ENCODE measurements at places on chromosomes 4 and X.

GRCh38 chr4:72006586-72006985 lies 25.2 kb upstream of the NPFFR2 start:
- no peak for DNase-seq

DNA sequence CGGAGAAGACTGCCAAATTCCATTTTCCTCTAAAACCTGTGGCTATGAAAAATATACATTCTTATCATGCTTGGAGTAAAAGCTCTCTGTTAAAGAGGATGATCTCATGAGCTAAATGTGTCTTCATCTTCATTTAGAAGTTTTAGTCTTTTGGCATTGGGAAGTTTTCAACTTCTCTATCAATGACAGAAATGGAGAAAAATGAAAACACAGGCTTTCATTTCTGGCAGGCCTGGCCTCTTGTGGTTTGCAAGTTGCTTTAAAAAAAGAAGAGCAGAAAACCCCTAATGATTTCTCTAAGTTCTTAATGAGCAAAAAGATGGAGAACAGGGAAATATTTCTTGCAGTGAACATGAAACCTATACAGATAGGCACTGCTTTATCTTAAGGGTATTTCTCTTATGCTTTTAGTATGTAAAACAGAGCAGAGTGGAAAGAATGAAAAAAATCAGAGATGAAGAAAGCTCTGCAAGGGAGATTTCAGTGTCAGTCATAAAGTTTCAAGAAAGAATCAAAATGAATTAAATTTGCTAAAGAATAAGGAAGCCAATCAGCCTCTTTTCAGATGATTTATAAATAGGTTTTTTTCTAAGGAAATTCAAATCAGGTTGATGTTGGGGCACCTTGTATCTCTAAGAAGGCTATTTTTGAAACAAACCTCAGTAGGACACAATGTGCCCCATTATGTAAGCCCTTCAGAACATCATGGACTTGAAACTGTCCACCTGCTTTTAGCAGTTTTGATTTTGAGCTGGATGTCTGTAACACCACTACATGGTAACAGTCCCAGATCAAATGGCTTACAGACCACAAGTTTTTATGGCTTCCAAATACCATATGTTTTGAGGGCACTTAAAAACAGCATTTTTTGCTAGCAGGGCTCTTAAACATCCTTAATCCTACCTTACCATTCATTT lies 225.0 kb downstream of the GRIA3 start:
- DNase-seq = no peak

GRCh38 chrX:5388087-5388486 lies 840.6 kb downstream of the NLGN4X start:
- no peak for DNase-seq

GRCh38 chr4:138898282-138898681 lies 117.3 kb upstream of the NOCT start:
- DNase-seq = no peak

DNA sequence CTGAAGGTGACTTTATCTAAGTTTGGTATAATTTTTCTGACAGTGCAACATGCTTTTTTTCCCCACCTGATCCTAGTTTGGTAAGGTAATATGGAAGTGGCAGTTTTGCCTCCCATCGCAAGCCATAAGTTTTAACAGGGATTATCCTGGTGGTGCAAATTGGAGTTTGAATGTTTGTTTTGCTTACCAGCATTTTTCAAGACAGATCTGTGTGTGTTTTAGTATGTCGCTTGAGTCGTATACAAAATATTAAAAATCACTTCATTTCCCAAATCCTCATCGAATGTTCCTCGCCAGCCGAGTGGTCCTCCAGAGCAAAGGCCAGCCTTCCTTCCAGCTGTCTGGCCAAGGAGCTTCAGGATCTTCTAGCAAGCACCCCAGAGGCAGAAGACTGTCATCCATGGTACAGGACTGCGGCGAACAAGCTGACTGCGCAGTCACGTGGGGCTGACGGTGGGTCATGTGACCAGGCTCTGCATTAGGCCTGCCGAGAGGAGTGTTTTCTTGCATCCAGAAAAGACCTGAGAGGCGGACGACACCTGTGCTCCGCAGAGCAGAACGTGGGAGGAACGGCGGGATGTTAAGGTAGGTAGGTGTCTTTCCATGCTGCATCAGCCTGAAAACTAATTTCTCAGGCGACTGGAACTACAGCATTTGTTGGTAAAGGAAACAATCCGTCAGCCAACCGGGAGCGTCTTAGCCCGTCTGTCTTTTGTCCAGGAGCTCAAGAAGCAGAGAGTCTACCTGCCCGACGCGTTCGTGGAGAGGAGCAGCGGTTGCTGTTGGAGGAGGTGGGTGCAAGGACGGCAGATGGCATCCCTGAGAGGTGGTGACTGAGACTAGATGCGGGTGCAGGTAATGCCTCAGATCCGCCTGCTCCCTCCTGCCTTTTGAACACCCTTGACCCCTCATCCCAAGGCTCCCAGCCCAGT lies at the start of gene GPRASP3:
Gene GPRASP3, plus strand, starts transcription at position 507 of the 932 bp plus-strand sequence. CDS start 28,253 bp downstream, outside the sequence.
- peak; percentile 82 for DNase-seq

GRCh38 chr4:147307896-147308674 lies 172.8 kb upstream of the EDNRA start:
- DNase-seq = no peak

GRCh38 chr4:137124278-137124932 lies 407.9 kb downstream of the PCDH18 start:
- DNase-seq = no peak

DNA sequence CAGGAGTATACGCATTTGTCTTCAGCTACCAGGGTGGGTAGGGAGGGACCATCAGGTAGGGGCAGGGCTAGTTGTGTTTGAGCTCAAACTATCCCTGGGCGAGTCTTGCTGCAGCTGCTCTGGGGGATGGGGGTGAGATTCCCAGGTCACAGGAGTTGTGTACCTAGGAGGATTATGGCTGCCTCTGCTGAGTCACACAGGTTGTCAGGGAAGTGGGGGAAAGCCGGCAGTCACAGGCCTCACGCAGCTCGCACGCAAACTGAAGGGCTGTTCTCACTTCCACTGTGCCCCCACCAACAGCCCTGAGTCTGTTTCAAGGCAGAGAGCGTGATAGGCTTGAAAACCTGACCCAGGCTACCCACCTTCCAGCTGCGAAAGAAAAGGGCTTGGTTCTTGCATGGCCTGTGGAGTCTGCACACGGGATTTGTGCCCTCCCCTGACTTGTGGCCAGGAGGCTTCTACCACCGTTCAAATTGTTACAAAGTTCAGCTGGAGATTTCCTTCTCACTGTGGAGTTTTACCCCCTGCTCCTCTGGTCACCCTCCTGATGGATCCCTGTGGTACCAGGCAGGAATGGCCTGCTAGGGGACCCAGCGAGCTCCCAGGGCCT lies 63.8 kb downstream of the ARFIP1 start:
- DNase-seq = no peak

DNA sequence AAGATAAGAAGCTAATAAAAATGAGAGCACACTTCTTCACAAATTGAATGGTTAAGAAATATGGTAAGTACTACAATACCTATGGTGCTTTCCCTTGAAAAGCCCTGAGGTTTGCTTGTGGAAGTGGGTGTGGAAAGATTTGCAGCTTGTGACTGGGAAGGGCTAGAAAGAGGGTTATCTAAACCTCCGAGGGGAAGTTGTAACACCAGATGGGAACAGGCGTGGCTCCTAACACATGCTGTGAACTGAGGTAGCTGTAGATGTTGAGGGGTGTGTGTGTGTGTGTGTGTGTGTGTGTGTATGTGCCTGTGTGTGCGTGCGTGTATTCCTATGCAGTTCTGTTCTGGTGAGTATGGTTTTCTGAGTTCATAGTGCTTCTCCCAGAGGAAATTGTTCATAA lies 21.5 kb downstream of the FRMPD4 start:
- DNase-seq = no peak

- no peak for DNase-seq
Measured at GRCh38 chr4:65738134-65738533, 67.8 kb upstream of the EPHA5 start.

GRCh38 chr4:5711479-5712184 lies 631 bp downstream of the EVC start:
- DNase-seq = no peak

- DNase-seq = no peak
Measured at GRCh38 chr4:128853741-128854140, 44.2 kb downstream of the JADE1 start.

DNA sequence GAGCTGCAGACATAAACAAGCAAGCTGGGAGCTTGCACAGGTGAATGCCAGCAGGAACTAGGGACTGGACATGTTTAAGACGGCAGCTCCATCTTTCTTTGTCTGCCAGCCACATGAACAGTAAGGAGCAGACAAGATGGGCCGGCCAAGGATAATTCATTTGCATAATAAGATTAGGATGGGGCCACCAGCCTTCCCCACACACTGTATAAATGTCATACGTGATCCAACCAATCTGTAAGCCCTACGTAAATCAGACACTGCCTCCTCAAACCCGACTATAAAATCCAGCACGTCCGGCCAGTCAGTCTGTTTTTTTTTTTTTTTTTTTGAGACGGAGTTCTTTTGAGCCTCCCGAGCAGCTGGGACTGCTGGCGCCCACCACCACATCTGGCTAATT lies 75.6 kb upstream of the BOD1L1 start:
- DNase-seq = no peak

DNA sequence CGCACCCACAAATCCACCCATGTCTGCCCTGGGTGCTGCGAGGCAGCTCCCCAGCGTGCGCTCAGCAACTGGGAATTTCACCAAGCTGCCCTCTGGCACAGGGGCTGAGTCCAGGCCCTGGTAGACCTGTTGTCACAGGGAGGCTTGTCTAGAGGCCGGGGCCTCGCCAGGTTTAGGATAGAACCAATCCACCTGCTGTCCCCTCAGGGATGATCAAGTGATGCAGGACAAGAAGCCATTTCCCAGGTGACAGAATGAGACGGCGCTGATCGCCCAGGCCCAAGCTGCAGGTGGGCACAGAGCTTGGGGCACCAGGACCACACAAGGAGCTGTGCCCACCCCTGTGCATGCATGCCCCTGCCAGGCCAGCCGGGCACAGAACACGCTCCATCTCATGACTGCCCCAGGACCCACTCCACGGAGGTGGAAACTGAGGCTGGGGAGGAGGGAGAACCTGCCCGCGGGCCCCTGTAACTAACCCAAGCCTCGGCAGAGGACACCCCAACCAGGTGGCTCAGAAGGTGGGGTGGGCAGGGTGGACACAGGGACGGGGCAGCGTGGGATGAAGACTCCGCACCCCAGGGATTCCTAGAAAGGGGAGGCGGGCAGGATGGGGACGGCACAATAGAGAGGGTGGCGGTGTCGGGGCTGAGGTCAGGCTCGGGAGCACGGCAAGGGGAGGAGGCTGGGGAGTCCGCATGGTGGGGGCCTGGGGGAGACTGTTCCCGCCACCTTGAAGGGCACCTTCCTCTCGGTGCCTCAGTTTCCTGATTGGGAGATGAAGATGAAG lies 78.0 kb downstream of the ZFYVE28 start:
- DNase-seq = peak; percentile 4

DNA sequence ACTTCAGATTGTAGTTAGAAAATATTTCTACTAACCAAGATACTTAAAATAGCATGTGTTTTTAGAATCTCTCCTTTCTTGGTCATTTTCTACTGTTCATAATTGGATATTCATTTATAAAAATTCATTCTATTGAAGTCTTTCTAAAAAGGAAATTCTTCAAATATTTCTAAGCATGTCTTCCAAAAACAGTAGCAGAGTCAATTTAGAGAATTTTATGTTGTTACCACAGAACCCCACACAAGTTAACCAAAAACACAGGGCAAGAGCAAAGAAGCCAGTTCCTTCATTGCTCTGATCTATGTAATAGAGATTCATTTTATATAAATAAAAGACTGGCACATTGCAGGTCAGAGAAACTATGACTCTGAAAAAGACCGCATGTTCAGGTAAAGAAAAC lies 345.1 kb upstream of the PITX2 start:
- DNase-seq = no peak

DNA sequence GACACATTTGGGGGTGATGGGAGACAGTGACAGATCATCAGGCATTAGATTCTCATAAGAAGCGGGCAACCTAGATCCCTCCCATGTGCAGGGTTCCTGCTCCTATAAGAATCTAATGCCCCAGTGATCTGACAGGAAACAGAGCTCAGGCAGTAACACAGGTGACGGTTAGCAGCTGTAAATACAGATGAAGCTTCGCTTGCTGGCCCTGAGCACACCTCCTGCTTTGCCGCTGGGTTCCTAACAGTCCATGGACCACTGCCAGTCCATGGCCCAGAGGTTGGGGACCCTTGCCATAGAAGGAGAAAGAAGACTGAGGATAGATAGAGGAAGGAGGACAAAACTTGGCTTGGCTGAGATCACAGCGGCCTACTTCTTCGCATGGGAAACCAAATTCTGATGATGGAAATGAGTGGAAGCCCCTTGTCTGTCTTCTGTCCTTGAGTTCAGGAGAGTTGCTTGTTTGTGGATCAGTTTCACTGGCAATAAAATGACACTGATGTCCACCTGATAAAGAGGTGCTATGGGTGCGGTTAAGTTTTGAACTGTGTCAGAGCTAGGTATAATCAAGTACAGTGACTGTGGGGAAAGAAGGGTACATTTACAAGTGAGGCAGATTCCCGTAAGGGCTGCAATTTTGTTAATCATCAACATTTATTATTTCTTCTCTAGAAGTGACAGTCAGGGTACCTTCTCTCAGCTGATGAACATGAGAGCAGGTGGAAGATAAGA lies 1.7 kb upstream of the TIFA start:
- DNase-seq = no peak

DNA sequence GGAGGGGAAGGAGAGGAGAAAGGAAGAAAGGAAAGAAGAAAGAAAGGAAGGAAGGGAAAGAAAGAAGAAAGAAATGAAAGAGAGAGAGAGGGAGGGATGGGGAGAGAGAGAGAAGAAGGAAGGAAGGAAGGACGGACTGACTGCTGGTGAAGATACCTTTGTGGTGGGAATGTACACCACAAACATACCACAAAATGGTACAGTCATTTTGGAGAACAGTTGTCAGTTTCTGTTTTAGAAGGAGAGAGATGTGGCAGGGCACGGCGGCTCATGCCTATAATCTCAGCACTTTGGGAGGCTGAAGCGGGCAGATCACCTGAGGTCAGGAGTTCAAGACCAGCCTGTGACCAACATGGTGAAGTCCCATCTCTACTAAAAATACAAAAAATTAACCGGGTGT lies 40.0 kb upstream of the SHISA3 start:
- DNase-seq = no peak

- DNase-seq = no peak
Measured at GRCh38 chr4:153518637-153519389, 52.7 kb downstream of the TMEM131L start.

GRCh38 chr4:1318488-1319213 lies 28.4 kb upstream of the UVSSA start:
- DNase-seq = no peak

- DNase-seq = no peak
Measured at GRCh38 chr4:161133586-161134276, 1030.1 kb downstream of the FSTL5 start.

DNA sequence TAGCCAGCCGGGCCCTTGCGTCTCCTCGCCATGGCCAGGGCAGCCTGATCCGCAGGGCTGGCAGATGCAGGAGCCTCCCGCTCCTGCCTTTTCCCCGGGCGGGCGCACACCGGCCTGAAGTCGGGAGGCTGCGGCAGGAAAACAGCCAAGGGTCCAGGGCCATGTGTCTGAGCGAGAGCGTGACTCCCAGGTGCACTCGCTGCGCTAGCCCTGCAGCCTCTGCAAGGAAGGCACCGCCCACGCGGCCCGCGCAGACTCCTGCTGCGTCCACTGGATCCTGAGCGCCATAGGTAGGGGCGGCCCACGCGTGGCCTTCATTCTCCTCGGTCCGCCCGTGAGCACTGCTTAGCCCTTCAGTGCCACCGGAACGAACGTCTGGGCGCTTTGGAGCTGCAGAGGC lies 379.9 kb downstream of the TRAM1L1 start:
- no peak for DNase-seq
